ENCODE measurements at places on chromosomes 6 and 20.

DNA sequence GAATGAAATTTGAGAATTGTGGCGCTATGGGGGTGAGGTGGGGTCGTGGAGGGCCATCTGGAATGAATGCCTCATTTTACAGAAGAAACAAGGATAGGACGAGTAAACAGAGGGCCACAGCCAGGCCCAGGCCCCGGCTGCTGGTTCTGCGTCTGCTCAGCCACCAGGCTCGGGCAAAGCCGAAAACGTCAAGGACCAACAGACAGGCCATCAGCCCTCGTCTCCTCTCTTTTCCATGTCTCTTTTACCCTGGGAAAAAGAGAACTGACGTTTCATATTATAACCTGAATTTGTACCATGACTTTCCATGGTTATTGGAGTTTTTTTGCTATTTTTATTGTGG lies 212.4 kb upstream of the ARID1B start:
- no peak for DNase-seq

DNA sequence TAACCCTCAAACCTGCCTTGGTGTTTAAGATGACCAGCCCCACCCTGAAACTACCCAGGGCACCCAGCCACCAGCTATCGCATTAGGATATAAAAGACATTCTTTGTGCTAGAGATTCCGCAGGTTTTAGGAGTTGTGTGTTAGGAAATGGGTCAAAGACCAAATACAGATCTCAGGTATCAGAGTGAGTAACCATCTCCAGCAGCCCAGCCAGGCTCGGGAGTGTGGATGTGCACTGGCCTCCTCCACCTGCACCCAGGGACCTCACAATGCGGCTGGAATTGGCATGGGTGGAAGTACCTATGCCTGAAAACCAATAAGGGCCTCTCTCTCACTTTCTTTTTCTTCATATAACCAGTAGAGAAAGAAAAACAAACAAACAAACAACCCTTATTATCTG lies 51.1 kb upstream of the CST7 start:
- DNase-seq: no peak

- no peak for DNase-seq
Observed at GRCh38 chr6:55438203-55438602, 110.9 kb downstream of the GFRAL start.

DNA sequence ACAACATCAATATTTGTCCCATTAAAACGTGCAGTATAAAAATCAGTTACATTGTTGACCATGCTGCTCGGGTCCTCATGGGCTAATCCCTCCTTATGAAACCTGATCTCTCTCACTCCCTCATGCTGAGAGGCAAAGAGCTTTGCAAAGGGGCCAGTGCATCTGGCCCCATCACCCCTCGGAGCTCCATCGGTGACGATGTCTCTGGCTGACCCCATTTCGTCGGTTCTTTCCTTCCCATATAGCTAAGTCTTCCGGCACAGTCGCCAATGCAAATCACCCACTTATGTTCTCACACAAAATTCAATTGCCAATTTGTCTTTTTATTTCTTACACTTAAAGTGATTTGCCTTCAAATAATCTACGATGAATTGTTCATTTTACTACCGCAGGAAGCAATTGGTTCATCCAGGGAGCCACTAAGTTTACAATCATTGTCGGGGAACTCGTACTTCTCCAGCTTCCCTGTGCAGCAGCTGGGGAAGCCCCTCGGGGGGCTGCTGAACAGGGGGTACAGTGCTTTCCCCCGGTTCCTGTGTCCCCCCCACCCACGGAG lies 199.8 kb upstream of the CDH4 start:
- no peak for DNase-seq

DNA sequence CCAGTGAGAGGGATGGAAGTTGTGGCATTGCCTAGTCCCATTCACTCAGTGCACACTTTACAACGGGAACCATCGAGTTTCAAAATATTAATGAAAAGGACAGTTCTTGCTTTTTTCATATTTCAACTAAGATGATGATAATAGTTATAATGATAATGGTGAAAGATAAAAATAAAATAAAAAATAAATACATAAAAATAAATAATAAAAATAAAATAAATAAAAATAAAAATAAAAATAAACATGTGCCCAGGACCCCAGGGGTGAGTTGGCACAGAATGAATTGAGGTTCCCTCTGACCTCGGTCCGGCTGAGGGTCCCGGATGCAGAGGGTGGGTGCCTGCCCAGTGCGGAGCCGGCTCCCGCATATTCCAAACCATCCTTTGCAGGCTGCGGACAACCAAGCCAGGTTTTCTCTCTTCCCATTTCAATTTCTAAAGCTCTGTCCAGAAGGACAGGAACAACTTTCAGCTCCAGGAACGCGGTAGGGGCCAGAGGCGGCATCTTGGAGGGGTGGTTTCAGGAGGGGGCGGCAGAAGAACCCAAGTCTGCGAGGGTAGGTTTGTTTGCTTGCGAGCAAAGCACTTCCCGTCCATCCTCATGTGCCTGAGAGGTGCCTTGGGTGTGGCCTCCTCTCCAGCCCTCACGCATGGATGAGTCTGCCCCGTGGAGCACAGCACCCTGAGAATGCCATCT lies 236.8 kb downstream of the DLL1 start:
- no peak for DNase-seq
